Left renal pelvis (tissue), 4 donors: ENCODE measurements at places on chromosomes 3 and 15. TPM values are rescaled to one million over a fixed set of nuclear protein-coding genes. Genes with fewer than 3 reads are reported as not detected.

The FAM98B gene
- 56.1 TPM for polyA plus RNA-seq

The LYZL4 gene
- polyA plus RNA-seq, result not detected

The UACA gene
- polyA plus RNA-seq, result 117 TPM

DNA sequence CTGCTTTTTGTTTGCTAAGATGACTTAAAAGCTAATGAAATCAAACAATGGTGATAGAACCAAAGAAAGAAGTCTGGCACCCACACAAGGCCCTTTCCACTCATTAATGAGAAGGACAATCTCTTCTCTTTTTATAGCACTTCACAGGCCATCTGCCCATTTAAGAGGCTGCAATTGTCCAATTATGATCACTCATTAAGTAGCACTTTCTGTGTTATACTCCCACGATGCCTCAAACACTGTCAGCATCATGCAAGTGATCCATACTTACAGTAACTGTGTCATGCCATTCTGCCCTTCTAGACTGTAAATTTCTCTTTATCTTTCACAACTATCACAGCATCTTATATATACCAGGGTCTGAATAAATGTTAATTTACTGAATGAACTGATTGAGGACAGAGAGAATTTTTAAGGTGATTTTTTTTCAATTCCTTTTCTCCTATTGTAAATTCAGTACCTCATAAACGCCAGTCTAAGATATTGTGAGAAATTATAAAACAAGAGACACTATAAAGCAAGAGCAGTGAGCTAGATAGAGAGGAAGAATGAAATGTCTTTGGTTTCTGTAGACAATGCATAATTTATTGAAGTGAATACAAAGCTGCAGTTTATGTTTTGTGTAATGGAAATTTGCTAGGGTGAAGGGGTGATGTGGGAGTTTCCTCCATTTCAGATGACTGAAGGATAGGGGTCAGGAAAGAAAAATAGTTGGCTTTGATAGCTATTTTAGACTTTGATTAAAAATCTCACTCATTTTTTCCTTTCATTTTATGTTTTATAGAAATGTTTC is 17.3 kb downstream of the CD200 start:
- DNase-seq, result no peak

DNA sequence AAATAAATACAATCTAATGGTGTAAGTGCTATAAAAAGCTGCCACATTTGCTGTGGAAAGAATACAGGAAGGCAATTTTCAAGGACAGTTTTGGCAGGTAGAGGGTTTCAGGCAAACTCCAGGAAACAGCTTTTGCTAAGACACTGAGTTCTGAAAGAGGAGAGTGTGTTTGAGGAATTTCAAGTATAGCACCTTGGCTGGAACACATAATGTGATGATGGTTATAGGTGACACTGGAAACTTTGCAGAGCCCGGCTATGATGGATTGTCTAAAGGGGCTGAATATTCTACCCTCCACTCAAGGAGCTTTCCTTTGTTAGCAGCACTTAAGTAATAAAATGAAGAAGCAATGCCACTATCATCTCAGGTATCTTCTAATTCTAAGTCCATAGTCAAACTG is 209.4 kb upstream of the TGFBR2 start:
- DNase-seq, result no peak

DNA sequence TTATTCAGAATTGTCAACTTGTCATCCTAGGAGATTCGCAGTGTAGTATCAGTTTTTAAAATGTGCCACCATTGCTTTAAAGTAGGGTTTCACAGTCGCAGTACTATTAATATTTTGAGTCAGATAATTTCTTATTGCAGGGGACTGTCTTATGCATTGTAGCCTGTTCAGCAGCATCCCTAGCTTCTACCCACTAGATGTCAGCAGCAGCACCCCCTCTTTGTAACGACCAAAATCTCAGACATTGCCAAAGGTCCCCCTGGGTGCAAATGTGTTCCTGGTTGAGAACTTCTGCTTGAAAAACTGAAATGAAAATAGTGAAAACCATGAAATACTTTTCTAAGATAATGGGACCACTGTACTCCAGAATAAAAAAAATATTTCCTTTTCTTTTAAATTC is 474.8 kb downstream of the CNTN3 start:
- DNase-seq, result no peak

- DNase-seq, result no peak
Measured at GRCh38 chr3:139095803-139096466, 51.2 kb upstream of the PRR23C start.

DNA sequence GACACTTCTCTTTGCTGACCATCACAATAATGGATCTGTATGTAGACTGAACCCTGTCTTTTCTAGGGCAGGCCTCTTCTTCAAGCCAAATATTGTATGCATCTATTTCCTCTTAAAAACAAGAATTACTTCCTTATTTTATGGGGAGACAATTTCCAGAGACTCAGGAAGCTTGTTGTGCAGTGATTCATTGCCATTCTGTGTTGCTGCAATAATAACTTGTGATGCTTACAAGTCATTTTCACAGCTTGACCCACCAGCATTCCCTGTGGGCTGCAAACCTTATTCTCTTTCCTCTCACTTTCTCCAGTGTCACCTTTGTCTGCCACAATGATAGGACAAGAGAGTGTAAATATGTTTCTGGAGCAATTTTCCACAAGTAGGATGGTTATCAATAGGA is 276.7 kb upstream of the SGO1 start:
- DNase-seq, result no peak

DNA sequence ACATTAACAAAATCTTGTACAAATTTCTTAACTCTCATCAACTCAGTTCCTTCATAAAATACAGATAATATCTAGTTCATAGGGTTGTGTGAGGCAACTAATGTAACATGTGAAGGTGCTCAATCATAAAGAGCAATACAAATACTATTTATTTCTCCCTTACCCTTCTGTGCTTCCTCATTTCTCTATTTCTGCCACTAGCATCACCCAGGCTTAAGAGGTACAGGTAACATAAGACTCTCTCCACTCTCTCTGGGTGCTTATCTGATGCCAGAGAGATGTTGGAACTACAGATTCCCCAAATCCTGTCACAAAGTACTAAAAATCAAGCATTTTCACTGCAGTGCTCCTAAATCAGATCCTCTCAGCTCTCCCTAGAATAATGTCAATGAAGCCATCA is 74.9 kb downstream of the DPH6 start:
- DNase-seq, result no peak

DNA sequence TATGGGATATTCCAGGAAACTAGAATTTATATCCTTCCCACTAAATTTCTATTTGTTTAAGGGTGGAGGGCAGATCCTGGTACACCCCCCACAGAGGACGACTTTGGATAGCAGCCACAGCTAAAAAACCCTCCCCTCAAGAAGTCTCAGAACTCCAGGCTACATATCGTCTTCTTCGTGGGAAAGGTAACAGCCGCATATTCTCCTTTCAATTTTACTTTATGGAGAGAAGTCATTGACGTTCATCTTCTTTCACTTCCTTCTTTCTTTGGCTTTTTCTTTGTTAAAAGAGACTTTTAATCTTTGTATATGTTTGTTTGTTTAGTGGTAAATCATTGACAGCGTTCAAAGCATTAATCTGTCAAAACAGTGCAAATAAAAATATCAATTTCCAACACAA is 36.3 kb downstream of the TRIP4 start:
- DNase-seq, result no peak

GRCh38 chr15:70558406-70559264 is 204.7 kb downstream of the UACA start:
- DNase-seq, result no peak
